AG09309 (cell line): ENCODE measurements at places on chromosomes 7 and 10.

GRCh38 chr7:35623381-35623780, 71.6 kb downstream of the HERPUD2 start:
- no peak for DNase-seq

DNA sequence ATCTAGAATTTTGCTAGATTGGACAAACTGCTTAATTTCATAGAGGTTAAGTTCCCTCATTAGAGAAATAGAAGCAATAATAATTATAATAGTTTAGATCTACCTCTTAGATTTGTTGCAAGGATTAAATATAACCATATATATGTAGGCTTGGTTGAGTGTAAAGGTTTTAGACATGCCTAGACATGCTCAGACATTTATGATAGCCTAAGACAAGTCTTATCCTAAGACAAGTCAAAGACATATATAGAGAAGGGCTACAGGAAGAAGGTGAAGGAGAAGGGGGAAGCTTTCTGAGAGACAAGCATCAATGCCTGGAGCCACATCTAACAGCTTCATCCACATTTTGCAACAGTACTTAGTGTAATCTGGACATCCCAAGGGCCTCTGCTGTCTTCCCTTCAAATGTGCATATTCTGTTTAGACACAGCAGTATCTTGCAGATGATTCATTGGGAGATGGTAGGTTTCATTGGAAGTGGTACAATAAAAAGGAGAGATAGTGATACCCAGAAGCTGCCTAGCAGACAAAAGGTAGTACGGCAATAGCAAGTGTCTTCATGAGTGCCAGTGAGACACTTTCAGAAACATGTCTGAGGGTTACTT, 146.5 kb downstream of the HGF start:
- DNase-seq = no peak

GRCh38 chr7:23216021-23216420, 30.6 kb upstream of the GPNMB start:
- no peak for DNase-seq

- no peak for DNase-seq
Measured at GRCh38 chr10:104546756-104547155, 94.3 kb upstream of the SORCS3 start.

GRCh38 chr10:84429926-84430520, 101.6 kb downstream of the CCSER2 start:
- DNase-seq = no peak

GRCh38 chr10:228366-228765, 93.1 kb downstream of the ZMYND11 start:
- DNase-seq = no peak

- peak; percentile 34 for DNase-seq
Measured at GRCh38 chr7:45689011-45689796, 115.0 kb downstream of the ADCY1 start.

DNA sequence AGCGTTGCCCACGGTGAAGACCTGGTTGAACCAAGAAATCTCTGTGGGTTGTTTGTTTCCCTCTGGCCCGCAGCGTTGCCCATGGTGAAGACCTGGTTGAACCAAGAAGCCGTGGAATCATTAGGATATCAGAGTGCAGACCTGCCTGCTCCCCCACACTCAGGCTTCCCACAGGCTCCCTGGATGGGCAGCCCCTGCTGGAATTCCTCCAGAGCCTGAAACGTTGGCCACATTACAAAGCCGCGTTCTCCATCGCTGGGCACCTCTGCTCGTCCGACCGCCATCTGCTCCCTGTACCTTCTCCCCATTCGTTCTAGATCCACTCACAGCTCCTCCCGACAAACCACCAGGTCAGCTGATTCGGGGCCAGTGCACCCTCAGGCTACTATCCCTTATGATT, 266.9 kb upstream of the SHH start:
- DNase-seq = no peak

- no peak for DNase-seq
Measured at GRCh38 chr10:79176949-79177602, 108.3 kb downstream of the ZMIZ1 start.

- DNase-seq = peak; percentile 13
Measured at GRCh38 chr7:151847681-151848081, 29.2 kb downstream of the PRKAG2 start.

- DNase-seq = peak; percentile 85
Measured at GRCh38 chr10:35574924-35575352, 30.2 kb upstream of the GJD4 start.

GRCh38 chr7:75842836-75843446, 29.3 kb upstream of the CCL24 start:
- peak; percentile 63 for DNase-seq

GRCh38 chr10:71092812-71093401, 119.5 kb upstream of the UNC5B start:
- DNase-seq = no peak
